Activated gamma-delta T cell treated with anti-CD3 and anti-CD28 coated beads, Interleukin-2, amount 50 U/mL, for 16 hours (primary cell): ENCODE measurements at places on chromosomes 4 and X.
A peak's percentile ranks its signal among the peaks of the same experiment; 100 is the strongest.

DNA sequence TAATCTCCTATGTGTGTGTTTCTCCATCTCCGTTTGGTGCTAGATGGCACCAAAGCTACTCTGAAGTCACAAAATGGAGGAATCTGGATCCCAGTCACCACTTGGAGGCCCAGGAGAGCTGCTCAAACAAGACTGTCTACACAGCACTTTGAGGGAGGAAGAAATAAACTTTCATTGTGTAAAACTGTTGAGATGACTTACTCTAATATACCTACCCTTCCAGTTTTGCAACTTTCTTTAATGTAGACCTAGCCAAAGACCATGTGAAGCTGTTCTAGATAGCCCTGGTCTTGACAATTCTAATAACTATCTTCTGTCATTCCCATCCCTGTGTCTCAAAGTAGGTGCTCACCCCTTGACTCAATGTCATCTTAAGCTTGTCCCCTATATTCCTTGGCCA lies 52.8 kb upstream of the TAB3 start:
- no peak for DNase-seq

- no peak for DNase-seq
Measured at GRCh38 chr4:36618102-36618501, 336.7 kb downstream of the DTHD1 start.

GRCh38 chrX:55240788-55241340 lies 20.7 kb downstream of the PAGE5 start:
- DNase-seq: no peak

DNA sequence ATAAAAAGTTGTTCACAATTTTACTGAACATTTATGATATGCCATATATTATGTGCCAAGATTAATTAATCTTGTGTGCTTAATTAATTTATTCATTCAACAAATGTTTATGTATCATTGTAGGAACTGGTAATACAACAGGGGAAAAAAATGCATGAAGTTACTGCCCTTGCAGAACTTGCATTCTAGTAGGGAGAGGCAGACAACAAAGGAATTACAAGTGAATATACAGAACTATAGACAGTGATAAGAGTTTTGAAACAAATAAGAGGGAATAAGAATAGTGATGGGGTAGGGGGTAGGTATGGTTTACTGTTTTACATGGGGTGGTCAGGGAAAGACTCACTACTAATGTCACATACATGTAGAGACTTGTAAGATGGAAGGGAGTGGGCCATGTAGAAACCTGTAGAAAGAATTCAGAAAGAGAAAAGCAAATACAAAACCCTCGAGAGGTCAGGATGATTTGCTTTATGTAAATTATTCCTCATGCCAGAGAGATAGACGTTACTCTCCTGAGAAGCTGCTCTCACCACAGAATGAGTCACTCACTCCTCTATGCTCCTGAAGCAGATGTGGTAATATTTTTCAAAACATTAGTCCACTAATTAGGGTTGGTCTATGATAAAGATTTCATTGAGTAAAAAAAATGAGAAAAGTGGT lies 855.0 kb upstream of the GRID2 start:
- DNase-seq: no peak

DNA sequence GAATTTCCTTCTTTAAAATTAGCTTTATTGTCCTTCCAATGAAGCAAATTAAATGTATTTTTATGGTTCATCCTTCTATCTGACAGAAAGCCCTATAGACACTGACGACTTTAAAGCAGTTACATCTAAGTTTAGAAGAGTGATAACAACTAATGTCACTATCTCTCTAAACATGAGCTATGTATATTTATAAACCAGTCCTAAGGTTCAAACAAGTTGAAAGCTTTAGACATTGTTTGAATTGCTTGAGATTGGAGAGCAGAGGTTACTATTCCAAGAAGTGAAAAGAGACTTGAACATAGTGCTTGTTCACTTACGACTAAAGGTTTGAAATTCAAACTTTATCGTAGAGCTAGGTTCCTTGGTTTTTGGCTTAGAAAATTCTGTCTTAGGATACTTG lies 30.2 kb upstream of the EIF1AX start:
- DNase-seq: no peak

DNA sequence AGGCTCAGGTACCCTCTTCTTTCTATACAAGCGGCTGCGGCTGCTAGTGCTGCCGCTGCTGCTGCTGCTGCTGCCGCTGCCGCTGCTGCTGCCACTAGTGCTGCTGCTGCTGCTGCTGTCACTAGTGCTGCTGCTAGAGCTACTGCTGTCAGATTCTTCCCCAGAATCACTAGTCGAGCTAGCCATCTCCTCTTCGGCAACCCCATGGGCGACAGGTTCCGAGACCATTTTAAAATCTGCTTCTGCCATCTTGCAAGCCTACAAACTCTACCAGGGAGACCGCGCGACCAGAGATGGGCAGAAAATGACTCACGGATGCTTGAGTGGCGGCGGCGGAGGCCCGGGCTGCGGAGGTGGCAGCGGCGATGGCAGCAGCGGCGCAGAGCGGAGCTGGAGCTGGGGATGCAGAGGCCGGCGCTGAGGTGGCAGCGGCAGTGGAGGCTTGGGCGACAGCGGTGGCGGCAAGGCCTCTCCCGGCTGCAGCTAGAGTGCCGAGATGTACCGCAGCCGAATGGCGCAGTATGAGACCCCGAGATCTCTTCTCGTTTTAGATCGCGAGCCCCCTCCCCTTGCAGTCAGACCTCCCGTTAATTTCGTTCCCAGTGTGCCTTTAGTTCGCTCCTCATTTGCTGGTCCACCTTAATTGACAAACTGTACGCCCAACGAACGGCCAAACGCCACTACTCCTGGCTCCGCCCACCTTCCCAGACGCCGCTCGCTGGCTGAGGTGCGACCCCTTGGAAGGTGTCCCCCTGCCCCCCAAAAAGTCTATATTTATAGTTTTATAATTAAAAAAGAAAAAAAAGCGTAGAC lies at the start of gene NAP1L3:
NAP1L3 (minus strand) TSS at position 523 of the 813 bp plus-strand sequence; CDS start at position 249, 274 bp downstream.
- peak; percentile 31 for DNase-seq

- DNase-seq: no peak
Measured at GRCh38 chr4:111074523-111075114, 451.7 kb upstream of the PITX2 start.

DNA sequence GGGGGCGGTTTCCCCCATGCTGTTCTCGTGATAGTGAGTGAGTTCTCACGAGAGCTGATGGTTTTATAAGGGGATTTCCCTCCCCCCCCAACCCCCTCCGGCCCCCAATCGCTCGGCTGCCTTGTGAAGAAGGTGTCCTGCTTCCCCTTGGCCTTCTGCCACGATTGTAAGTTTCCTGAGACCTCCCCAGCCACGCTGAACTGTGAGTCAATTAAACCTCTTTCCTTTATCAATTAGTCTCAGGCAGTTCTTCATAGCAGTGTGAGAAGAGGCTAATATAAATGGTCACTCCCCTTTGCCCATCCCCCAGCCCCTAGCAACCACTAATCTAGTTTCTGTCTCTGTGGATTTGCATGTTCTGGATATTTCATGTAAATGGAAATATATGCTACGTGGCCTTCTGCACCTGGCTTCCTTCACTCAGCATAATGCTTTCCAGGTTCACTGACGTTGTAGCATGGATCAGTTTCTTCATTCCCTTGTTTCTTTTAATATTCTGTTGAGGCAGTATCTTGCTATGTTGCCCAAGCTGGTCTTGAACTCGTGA lies 16.4 kb downstream of the GPR143 start:
- DNase-seq: no peak

DNA sequence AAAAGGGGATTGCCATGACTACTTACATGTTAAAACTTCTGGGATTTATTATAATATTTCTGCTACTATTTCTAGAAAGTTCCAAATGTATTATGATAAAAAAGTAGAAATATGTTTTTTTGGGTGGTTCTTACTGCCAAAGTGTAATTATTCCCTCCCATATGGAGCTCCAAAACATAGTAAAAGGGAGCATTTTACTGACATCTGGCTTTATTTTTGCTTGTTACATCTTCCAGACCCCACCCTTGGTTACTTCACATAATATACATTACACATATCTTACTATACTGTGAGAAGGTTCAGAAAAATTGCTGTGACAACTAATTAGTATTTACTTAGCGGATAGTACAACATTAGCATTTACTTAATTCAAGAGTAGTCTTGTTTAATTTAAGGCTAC lies 205.1 kb upstream of the TLL1 start:
- DNase-seq: no peak

DNA sequence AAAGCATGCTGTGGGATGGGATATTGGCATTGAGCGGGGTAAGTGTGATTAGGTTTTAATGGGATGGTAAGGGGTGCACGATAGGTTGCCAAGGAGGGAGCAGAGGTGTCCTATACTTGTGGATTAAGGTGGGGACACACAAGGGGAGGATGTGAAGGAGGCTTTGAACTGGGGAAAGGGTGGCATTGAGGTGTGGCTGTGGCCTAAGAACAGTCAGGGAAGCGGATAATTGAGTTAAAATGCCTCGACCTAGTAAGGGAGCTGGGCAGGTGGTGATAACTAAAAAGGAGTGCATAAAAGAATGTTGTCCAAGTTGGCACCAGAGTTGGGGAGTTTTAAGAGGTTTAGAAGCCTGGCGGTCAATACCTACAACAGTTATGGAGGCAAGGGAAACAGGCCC lies 17.5 kb downstream of the KLKB1 start:
- DNase-seq: no peak

DNA sequence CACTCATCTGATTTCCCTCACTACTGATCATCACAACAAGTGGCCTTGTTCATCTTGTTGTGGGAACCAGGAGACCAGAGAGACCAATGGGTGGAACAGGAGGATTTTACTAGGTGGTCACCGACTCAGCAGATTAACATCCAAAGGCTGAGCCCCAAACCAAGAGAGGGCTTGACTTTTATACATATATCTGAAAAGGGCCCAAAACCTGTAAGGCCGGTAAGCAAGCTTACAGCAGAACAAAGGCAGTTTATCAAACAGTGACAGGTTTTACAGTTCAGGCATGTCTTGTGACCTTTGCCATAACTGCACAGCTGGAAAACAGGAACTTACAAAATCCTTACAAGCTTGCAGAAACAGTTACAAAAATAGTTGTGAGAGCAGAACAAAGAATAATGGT lies 195.9 kb downstream of the OR13H1 start:
- DNase-seq: no peak

GRCh38 chr4:74190919-74191397 lies 33.0 kb downstream of the MTHFD2L start:
- DNase-seq: no peak

GRCh38 chrX:13123247-13123856 lies 78.9 kb upstream of the FAM9C start:
- no peak for DNase-seq

DNA sequence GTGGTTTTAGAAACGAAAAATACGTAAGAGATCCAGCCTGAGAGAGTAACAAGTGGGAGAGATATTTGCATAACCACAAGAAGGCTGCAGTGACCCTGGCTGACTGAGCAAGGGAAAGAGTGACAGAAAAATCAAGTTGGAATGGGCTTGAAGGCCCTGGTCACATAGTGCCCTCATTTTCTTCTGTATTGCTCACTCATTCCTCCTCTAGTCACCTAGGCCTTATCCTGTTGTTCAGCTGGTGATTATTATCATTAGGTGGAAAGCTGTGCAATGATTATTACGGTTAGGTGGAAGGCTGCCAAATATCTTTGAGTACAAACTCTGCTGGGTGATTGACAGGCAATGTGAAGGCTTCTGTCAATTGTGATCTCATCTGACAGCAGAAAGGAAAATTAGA lies 2384.1 kb downstream of the PCDH7 start:
- no peak for DNase-seq

- no peak for DNase-seq
Measured at GRCh38 chrX:11329021-11329420, 35.8 kb downstream of the AMELX start.

DNA sequence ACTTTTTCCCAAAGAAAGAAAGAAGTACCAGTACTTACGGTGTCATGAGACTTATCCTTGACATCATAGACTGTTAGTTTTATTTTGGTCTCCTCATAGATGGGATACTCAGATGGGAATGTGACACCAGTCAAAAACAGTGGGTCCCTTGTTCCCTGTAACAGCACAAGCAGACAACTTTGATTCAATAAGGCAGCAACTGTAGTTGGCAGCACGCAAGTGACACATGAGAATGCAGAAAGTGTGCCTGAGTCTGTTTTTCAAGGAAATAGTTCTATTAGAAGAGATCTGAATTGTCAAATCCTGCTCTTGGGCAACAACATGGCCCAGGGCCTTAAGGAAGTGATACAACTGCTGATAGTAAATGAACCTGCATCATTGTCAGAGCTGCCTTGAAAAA lies 443.2 kb downstream of the INPP4B start:
- no peak for DNase-seq

GRCh38 chr4:147971116-147971515 lies 239.2 kb downstream of the ARHGAP10 start:
- no peak for DNase-seq

DNA sequence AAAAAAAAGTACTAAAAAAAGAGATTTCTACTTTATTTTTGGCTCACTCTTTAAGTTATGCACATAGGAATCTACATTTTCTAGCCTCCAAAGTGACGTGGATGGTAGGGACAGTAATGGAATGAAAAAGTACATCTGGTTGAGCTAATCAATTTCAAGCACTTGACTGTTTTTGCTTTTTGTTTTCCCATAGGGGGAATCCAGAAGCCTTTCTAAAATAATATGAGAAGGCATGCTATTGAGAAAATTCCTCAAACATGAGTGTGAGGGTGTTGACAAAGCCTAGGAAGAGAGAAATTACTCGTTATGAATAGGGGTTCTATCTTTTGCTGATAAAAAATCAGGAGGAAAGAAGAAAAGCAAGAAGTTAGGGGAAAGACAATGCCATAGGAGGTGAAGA lies 242.5 kb upstream of the PUDP start:
- DNase-seq: no peak

GRCh38 chr4:70681704-70682103 lies 6.6 kb upstream of the UTP3 start:
- DNase-seq: no peak

DNA sequence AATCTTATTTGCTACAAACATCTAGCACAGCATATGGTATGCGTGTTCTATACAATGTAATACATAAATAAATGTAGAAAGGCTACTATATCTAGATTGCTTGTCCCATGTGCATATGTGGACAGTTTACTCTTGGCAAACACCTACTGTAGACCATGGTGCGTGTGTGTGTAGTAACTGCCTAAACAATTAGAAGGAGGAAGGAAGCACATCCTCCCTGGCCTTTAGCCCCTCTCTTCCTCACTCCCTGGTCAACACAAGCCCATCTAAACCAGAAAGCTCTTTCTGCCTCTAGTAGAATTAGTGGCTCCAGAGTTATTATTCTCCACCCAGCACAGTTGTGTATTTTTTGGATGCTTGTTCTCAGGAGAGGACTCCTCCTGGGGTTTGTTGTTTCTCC lies 73.9 kb downstream of the KDR start:
- DNase-seq: no peak

DNA sequence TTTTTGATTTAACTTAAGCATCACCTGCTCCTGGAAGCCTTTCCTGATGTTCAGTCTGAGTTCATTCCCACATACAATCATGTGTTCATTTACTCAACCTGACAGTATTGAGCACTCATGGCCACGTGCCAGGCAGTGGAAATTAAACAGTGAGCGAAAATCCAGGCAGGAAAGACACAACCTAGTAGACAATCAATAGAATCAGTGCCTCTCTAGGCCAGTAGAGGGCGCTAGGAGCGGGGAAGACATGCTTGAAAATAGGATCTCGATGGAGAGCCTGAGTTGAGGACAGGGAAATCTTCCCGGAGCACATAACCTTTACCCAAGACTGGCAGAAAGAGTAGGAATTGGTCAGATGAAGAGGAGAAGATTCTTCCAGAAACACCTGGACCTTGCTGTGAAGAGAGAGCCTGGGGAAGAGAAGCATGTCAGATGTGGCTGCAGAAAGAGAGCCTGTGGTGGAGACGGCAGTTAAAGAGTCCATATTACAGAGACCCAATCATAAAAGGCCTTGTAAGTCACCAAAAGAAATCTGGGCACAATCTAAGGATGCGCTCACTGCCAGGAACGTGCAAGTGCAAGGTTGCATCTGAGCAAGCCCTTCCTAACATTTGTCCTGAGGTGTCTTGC lies 103.5 kb downstream of the LDB2 start:
- peak; percentile 11 for DNase-seq
